ENCODE measurements at places on chromosomes 12 and 14. TPM values are rescaled to one million over a fixed set of nuclear protein-coding genes. Genes with fewer than 3 reads are reported as not detected.
A peak's percentile ranks its signal among the peaks of the same experiment; 100 is the strongest.

DNA sequence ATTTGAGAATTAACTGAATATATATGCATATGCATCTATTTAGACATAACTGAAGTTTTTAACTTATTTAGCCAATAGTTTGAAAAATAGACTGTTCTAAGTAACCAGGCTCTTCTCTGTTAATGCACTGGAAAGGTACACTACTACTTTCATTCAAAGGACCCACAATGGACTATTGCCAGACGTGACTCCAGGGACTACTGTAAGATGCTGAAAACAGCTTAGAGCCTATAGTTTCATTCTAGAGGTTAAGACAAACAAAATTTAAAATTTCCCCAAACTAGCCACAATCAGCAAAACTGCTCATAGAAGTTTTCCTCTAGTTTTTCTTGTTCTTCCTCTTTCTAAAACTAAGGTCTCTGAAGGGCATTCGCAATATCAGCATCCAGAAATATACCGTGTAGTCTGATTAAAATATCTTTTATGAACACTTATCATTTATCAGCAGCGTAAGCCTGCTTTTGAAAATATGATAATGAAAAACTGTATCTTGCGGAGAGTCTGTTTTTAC lies 10.4 kb downstream of the APPL2 start:
- H3K36me3 ChIP-seq, result peaks cover 24% of the 10 kb centered on the region
- no peaks in the 10 kb centered on the region for H3K27me3 ChIP-seq

The PITPNM2 gene
- 37.8 TPM for total RNA-seq

The JAG2 gene
- total RNA-seq, result 35.1 TPM

- H3K27ac ChIP-seq, result no peak overlapping the region
- no peak for DNase-seq
- H3K4me3 ChIP-seq, result no peak overlapping the region
- no peaks in the 10 kb centered on the region for H3K4me1 ChIP-seq
- H3K36me3 ChIP-seq, result no peaks in the 10 kb centered on the region
Observed at GRCh38 chr14:59017285-59017965, 171.0 kb upstream of the DAAM1 start.

The FGF6 gene
- not detected for total RNA-seq

DNA sequence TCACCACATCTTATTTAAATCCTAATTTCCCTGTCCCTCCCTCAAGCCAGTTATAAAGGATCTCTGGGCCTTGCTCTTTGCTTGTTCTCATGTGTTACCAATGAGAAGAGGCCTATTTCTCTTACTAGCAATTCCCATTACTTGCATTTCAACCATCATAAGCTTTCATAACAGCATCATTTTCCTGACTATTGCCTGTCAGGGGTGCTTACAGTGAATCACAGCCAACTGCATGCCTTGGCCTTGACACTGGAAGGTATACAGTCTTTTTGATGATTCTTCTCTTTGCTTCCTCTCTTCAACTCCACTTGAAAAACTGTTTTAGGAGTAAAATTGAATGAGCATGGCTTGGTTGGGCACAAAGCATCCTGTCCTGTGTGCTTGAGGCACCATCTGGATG lies 127.0 kb downstream of the NPAS3 start:
- H3K27ac ChIP-seq, result no peak overlapping the region
- no peaks in the 10 kb centered on the region for H3K27me3 ChIP-seq
- no peaks in the 10 kb centered on the region for H3K4me1 ChIP-seq

DNA sequence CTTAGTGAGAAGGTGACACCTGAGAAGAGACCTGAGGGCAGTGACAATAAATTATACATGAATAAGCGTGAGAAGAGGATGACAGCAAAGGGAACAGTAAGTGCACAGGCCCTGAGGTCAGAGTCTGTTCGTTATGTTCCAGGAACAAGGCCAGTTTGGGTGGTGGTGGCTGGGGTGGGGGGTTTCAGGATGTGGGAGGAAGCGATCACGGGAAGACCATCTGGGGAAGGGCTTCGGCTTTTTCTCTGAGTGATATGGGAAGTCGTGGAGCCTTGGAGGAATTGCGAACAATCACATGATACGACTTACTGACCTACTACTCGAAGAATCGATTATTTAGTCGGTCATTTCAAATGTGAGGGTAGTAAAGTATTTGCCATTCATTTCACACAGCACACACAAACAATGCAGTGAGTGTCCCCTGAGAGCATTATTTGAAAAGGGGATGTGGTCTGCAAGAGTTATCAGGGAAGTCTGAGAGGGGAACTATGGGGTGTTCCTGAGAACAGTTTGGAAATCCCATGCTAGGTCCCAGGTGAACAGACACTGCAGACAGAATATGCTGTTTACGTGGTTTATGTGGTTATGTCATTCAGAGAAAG lies 94.7 kb downstream of the SLC38A1 start:
- DNase-seq, result no peak
- H3K36me3 ChIP-seq, result no peaks in the 10 kb centered on the region
- no peak overlapping the region for H3K4me3 ChIP-seq
- H3K4me1 ChIP-seq, result no peaks in the 10 kb centered on the region
- no peak overlapping the region for H3K27ac ChIP-seq

The RNF212B gene
- not detected for total RNA-seq

The ZDHHC22 gene
- not detected for total RNA-seq

DNA sequence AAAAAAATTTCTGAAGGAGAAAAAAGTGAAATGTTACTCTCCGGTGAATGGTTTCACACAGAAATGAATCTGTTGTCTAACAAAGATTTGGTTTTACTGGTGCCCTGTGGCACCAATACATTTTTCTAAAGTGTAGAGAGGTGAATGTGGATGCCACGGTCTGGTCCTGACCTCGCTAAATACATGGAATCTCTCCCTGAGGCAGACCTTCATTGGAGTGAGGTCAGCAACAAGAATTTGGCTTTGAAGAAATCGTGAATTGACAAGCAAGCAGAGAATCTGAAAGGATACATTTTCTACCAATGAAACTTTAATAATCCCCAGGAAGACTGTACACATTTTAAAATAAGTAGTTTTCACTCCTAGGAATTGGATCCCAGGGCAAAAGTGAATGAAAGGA lies 81.2 kb upstream of the OTOGL start:
- peaks cover 15% of the 10 kb centered on the region for H3K4me1 ChIP-seq
- no peak overlapping the region for H3K27ac ChIP-seq
- no peak for DNase-seq
- no peaks in the 10 kb centered on the region for H3K36me3 ChIP-seq

- H3K27ac ChIP-seq, result no peak overlapping the region
- DNase-seq, result peak; percentile 16
- H3K4me3 ChIP-seq, result no peak overlapping the region
Observed at GRCh38 chr12:79635676-79636075, 55.1 kb downstream of the PAWR start.

DNA sequence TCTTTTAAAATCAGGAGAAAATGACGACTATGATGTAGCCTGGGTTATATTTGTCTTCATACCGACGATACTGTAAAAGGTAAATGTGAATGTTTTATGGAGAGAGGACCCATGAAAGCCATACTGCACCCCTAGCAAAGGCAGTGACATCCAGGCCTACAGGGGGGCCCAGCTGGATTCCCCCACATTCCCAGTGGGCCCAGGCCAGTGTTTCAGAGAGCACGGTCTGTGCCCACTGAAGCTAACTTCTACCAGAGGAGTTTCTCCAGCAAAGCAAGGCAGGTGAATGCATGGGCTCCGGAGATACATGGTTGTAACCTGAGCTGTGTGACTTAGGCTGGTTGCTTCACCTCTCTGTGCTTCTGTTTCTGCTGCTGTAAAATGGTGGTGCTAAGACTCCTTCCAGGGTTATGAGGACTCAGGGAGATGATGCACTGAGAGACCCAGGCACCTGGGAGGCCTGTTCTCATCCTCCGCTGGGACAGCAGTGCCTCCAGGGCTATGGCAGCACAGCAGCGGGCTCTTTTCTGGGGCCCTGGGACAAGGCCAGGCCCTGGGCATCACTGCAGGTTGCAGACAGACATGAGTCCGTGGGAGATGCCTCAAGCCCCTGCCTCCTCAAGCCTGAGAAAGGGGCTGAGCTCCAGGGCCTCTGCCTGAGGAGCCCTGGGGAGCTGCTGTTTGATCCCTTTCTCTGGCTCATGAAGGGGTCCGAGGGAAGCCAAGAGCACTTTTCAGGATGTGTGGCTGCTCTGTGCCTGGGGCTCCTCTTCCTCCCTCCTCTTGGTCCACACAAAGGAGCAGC lies 73.7 kb downstream of the SERPINA3 start:
- no peak overlapping the region for H3K27ac ChIP-seq
- H3K4me3 ChIP-seq, result no peak overlapping the region
- DNase-seq, result no peak
- no peaks in the 10 kb centered on the region for H3K36me3 ChIP-seq
- H3K4me1 ChIP-seq, result peaks cover 5% of the 10 kb centered on the region

The KRT79 gene
- not detected for total RNA-seq

DNA sequence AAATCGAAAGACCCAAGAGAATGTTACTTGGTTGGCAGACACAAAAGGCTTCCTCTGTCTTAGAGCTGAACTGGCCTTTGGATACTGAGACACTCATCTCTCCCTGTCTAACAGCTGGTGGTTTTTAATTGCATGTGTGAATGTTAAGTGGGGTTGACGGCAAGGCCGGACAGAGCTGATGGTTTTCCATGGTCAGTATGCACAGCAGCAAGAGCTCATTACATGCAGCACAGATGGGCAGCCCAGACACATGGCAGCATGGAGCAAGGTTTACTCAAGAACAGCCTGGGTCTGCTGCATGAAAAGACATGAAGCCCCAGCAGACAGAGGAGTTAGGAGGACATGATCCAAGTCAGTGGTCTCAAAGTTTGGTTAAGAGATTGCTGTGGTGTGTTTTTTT lies 27.8 kb upstream of the CACNA2D4 start:
- no peaks in the 10 kb centered on the region for H3K27me3 ChIP-seq
- no peak for DNase-seq
- H3K27ac ChIP-seq, result no peak overlapping the region
- peaks cover 8% of the 10 kb centered on the region for H3K36me3 ChIP-seq

The SMOC1 gene
- total RNA-seq, result 1.5 TPM

GRCh38 chr14:24085215-24085614 lies 8.9 kb upstream of the PCK2 start:
- no peak overlapping the region for H3K4me3 ChIP-seq
- H3K27ac ChIP-seq, result no peak overlapping the region
- no peaks in the 10 kb centered on the region for H3K36me3 ChIP-seq

The SLCO1B3 gene
- not detected for total RNA-seq

DNA sequence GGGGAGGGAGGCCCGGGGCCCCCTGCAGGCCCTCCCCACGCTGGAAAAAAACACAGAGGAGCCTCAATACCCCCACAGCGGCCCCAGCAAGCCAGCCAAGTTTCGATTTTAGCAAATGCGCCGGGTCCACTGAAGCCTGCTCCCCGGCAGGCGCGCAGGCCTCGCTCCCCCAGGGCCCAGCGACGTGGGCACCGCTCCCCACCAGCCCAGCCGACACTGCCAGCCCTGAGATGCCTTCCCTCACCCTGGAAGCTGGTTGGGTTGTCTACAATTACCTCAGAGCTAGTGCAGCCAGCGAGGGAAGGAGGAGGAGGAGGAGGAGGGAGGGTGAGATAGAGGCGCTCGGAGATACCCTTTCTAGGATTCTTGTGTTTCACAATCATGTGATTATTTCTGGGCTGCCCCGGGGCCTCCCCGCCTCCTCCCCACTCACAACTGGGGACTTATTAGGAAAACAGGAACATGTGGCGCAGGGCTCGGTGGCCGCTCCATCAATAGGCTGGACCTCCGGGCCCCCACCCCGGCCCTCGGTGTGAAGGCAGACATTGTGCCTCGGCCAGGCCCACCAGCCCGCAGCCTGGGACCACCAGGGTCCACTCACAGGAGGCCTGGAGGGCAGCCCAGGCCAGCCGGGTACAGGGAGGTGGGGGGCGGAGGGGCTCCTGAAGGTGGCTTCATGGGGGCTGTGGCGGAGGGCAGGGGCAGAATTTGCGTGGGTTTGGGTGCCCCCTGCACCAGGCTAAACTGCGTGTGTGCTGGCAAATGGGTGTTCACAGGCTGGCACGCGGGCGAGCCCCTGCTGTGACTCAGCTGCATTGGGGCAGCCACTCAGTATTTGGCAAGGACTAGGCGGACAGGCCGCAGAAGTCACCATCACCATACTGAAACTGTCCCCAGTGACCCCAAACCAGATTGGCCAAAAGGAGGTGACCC lies 109.9 kb downstream of the NCOR2 start:
- H3K4me1 ChIP-seq, result peaks cover 16% of the 10 kb centered on the region
- no peaks in the 10 kb centered on the region for H3K27me3 ChIP-seq
- peak; percentile 48 for DNase-seq

The CLEC9A gene
- total RNA-seq, result 0.60 TPM

Data from lung (tissue), 17 donors.